ENCODE measurements at places on chromosomes 11 and 22.
A peak's percentile ranks its signal among the peaks of the same experiment; 100 is the strongest.

DNA sequence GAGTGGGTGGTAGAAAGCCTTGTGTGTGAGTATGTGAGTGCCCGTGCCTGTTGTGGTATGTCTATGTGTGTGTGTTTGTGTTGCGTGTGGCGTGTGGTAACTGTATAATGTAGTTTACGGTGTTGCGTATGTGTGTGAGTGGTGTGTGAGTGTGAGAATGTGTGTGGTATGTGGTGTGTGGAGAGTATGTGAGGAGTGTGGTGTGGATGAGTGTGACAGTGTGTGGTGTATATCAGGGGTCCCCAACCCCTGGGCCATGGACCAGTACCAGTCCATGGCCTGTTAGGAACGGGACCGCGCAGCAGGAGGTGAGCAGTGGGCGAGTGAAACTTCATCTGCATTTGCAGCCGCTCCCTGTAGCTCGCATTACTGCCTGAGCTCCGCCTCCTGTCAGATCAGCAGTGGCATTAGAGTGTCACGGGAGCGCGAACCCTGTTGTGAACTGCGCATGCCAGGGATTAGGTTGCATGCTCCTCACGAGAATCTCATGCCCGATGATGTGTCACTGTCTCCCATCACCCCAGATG is 5.7 kb downstream of the UPK3A start:
- peak; percentile 88 for DNase-seq

GRCh38 chr11:128323381-128323780 is 264.0 kb downstream of the ETS1 start:
- DNase-seq = peak; percentile 60

GRCh38 chr22:22753526-22754267 is 109.3 kb downstream of the GGTLC2 start:
- peak; percentile 56 for DNase-seq

DNA sequence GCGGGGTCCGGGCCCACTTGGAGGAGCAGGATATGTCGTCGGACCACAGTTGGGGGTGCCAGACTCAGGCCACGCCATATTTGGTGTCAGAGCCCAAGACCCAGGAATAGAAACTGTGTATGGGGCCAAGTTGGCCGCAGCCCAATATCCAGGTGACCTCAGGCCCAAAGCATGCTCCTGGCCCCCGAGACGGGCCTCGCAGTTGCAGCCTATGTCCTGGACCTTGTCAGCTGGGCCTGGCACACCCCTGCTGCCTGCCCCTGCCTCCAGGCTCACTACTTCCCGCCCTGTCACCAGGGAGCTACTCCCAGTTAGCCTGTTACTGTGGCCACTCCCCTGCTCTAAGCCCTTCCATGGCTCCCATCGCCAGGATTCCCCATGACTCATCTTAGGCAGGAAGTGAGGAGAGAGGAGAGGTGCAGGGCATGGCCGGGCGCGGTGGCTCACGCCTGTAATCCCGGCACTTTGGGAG is 23.1 kb downstream of the A4GALT start:
- DNase-seq = peak; percentile 77

GRCh38 chr11:66417000-66417399 is 3.8 kb upstream of the NPAS4 start:
- no peak for DNase-seq

DNA sequence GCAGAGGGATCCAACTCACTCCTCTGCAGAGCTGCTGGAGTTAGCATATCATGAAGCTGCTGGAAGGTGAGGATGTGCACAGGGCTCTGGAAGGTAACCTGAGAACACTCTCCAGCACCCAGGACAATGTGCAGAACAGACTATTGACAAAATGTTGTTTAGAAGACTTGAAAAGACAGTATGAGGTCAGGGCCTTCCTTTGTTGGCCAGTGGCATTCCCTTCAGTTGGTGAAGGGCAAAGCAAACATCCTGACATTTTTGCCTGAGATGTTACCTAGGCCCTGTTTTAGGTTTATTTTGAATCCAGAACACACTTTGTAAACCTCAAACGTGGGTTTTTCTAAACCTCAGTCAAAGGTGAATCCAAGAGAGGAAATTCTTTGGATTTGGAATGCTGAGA is 67.8 kb downstream of the DEPDC5 start:
- DNase-seq = no peak

GRCh38 chr11:75509020-75509720 is 16.6 kb downstream of the GDPD5 start:
- DNase-seq = no peak

- no peak for DNase-seq
These were observed 18.9 kb downstream of the CXCR5 start for GRCh38 chr11:118902336-118903203.

DNA sequence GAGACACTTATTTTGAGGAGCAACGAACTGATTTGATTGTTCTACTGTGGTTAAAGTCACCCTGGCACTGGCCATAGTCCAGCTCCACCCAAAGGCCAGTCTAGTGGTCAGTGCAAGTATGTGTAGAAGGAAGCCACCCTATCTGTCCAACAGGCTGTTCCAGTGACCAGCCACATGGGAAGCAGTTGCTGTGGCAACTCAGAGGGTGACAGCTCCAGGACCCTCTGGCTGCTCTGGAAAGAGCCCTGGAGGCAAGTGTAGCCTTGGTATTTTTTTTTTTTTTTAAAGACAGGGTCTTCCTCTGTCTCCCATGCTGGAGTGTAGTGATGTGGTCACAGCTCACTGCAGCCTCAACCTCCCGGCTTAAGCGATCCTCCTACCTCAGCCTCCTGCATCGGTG is 27.8 kb downstream of the LMO1 start:
- DNase-seq = no peak

- DNase-seq = peak; percentile 83
These were observed 1.0 kb upstream of the FNBP4 start for GRCh38 chr11:47768101-47768612.

All from GM23248 (cell line).